ENCODE measurements at places on chromosomes 1 and 21.

- DNase-seq, result no peak
Observed at GRCh38 chr1:29708381-29708780, 472.1 kb downstream of the PTPRU start.

DNA sequence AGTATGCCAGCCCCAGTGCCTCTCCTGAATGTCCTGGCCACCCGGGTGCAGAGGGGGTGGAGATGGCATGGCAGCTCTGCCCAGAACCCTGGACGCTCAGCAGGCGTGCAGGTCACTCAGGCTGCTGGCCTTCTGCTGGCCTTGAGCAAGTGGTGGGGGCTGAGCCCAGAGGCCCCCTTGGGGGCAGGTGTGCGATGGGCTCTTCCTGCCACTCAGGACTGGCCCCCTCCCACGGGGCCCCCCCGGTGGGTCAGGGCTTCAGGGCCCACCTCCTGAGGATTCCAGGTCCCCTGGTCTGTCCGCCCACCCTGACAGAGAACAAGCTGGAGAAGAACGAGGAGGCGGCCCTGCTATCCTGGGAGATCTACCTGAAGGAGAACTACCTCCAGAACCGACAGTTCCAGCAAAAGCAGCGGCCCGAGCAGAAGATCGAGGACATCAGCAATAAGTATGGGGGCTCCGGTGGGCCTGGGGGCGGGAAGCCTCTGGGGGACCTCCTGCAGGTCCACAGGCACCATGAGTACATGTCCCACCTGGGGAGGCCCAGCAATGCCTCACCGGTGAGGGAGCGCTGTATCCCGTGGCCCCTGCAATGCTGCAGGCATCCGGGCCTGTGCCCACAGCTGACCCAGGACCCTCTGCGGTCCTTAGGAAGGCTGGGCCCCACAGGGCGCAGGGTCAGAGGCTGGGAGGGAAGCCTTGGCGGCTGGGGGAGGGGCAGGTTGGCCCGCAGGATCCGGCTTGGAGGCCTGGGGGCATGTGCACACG, 37.0 kb upstream of the LRRC3 start:
- DNase-seq, result no peak

GRCh38 chr1:18302788-18303413, 177.8 kb upstream of the KLHDC7A start:
- DNase-seq, result no peak

- no peak for DNase-seq
Observed at GRCh38 chr1:26434161-26434752, 2.1 kb downstream of the DHDDS start.

GRCh38 chr1:29583727-29584126, 347.4 kb downstream of the PTPRU start:
- DNase-seq, result no peak

- no peak for DNase-seq
Observed at GRCh38 chr1:22595108-22595507, 31.8 kb downstream of the EPHA8 start.

DNA sequence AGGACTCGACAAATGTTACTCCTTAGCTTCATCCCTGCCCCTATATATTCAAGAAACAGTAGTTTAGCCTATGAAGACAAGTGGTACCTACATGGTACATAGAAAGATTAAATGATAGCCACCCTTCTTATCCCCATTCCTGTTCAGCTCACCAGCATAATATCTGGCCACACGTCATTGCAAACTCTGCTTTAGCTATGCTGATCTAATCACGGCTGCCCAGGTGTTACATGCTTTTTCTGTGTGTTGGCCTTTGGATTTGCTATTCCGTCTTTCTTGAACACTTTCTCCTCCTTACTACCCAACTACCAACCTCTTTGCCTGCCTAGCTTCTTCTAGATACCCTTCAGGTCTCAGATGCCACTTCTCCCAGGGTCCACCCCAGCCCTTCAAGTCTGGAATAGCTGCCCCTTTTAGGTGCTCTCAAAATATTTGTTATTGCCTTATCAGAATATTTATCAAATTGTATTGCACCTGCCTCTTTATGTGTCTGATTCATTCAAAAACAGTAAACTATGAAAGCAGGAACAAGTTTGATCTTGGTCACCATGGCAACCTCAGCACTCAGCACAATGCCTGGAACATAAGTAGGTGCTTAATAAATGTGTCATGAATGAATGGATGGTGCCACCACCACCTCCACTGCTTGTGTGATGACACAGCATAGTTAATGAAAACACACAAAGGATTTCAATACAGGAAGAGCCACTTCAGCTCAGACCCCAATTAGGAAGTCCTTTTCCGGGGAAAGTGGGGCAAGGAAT, 11.4 kb upstream of the DNASE2B start:
- DNase-seq, result no peak

- DNase-seq, result no peak
Observed at GRCh38 chr1:58900396-58900795, 116.5 kb upstream of the JUN start.

- DNase-seq, result no peak
Observed at GRCh38 chr1:119975006-119975405, 78.7 kb upstream of the ADAM30 start.

- no peak for DNase-seq
Observed at GRCh38 chr21:39518847-39519210, 67.1 kb downstream of the SH3BGR start.

GRCh38 chr21:26759731-26760130, 85.5 kb downstream of the ADAMTS1 start:
- DNase-seq, result no peak

GRCh38 chr1:43232074-43232473, 37.7 kb upstream of the TMEM125 start:
- DNase-seq, result no peak

- DNase-seq, result no peak
Observed at GRCh38 chr1:42379794-42380585, 602 bp upstream of the RIMKLA start.

DNA sequence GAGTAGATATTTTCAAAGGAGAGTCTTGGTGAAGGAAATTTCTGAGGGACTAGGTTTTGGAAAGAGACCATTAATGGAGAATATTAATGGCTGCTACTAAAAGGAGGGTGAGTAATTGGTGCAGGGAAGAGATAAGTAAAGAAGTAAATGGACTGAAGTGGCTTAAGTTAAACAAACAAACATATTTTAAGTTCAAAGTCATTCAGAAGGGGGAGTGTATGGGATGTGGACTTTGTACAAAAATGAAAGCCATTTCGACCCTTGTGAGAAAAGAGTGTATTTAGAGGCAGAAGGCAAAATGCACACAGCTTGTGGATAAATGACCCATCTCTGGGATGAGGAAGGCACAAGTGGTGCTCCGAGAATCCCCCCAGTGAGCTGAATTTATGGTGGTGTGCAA, 171.7 kb downstream of the BACH1 start:
- no peak for DNase-seq

DNA sequence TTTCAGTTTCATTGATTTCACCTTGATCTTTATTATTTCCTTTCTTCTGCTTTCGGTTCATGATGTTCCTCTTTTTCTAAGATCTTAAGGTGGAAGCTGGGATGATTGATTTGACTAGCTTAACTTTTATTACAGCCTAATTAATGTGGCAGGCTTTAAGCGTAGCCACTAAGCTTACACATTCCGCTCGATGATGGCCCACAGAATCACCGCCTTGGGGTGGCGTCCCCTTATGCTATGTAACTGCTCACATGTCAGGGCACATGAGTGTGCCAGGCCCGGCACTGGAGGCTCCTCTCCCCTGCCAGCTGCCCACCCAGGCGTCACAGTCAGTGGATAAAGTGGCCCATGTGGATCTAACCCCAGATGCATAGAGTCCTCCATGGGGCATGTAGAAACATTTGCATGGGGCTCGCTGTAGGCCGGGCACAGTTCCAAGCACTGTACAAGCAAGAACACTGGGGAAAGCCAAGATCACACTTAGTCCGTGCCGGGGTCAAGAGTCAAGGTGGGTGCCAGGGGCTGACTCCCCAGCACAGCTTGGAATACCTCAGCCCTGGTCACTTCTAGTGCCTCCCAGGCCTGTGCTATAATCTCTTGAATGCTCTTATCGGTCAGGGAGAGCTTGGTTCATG, 41.7 kb downstream of the PKNOX1 start:
- DNase-seq, result no peak

GRCh38 chr1:205809942-205810345, 3.1 kb downstream of the SLC41A1 start:
- no peak for DNase-seq
